Esophagus mucosa (tissue), 1 donor: ENCODE measurements at places on chromosomes 7 and 10.
A peak's percentile ranks its signal among the peaks of the same experiment; 100 is the strongest.

GRCh38 chr7:85593355-85593754 is 406.5 kb upstream of the SEMA3D start:
- ATAC-seq, result no peak

DNA sequence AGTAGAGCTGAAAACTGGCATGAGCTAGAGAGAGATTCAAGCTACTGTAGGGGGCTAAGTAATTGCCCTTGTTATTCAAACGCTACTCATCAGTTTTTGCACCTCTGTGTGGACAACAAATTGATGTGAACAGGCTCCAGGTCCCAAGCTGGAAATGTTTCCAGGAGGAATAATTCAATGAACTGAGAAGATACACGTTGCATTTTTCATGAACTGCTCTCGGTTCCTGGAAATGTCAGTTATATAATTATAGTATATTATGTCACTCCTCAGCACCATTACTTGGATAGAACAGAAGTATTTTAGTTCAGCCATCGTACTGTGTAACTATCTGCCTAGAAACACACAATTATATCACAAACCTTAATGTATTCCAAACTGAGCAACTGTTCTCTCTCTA is 65.9 kb upstream of the A1CF start:
- ATAC-seq, result no peak

- no peak for ATAC-seq
These were observed 21.8 kb downstream of the REEP3 start for GRCh38 chr10:63542835-63543575.

DNA sequence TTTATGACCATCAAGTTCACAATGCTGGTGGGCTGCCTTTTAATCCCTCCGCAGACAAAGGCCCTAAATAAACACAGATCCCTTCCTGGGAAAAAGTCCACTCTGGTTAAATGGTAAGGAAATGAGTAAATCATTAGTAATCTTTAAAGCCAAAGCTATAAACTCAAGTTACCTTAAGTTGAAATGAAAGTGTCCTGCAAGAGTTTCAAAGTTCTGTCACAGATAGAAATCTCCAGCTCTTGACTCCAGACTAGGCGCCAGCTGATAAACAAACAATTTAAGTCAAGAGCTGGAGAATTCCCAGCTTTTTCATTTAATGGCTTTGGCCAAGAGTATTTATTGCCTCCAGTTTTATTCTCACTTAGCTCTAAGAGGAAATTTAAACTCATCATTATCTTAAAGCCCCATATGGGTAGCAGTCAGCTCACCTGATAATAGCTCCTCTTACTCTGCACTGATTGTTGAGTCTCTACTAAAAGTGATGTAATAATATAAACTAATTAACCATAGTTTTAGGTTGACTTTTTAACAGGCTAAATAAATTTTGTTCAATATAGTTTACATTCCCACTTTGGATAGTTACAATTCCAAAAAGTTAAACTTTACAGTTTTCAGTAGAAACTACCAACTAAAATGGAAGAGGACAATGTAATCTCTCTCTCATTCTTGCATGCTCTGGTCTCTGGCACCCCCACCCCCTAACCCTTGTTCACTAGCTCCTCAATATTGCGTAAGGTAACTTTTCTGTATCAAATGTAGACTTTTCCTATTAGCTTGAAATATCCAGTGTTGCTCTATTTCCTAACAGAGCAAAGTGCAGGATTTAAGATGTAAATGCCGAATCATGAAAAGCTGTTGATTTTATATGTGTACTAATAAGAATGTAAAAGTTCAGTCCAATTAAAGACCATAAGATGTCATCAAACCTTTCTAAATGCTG is 56.1 kb downstream of the HIBADH start:
- no peak for ATAC-seq

DNA sequence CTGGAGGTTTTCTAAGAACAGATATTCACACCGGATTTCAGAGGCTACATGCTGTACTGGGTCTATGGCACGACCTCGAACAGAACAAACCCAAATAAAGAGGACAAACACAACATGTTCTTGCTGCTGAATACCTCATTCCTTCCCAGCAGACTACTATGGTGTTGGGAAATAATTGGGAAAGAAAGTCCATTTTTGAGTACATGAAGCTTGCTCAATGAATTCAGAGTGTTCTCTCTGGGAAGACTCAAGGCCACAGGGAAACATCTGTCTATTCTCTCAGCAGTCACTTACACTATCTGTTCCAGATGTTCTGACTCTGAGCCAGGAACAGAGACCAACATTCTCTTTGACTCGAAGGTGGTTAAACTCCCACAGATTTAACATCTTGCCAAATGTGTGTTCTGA is 30.9 kb downstream of the LAMB1 start:
- ATAC-seq, result peak; percentile 29

GRCh38 chr7:46202379-46202778 is 281.3 kb upstream of the IGFBP3 start:
- no peak for ATAC-seq
